Activated naive CD8-positive, alpha-beta T cell treated with anti-CD3 and anti-CD28 coated beads, Interleukin-2, amount 50 U/mL, for 16 hours (primary cell): ENCODE measurements at places on chromosomes 3 and 15.

- DNase-seq = no peak
Observed at GRCh38 chr15:29601811-29602210, 220.5 kb downstream of the TJP1 start.

DNA sequence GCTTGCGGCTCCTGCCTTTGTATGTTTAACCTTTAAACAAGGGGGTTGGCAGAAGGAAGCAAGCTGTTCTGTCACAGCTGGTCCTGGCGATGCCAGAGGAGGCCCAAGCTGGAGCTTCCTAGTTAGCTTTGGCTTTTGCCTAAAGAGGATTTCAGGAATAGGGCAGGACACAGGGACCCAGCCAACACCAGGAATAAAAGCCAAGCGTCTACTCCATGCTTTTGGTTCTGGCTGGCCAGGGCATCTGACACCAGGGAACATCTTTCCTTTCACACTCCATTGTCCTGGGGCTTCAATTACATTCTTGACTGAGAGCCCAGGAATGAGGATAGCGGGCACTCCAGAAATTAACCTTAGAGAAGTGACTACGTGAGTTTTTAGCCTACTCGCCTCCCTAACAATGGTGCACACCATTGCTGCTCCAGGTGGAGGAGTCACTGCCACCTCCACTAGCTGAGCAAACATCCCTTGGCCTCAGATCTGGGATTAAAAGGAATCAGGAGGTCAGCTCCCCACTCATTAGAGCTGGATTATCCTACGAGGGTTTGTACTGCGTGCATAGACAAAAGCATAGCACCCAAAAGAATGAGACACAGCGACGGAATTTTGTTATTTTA, 38.2 kb downstream of the TPM1 start:
- no peak for DNase-seq

DNA sequence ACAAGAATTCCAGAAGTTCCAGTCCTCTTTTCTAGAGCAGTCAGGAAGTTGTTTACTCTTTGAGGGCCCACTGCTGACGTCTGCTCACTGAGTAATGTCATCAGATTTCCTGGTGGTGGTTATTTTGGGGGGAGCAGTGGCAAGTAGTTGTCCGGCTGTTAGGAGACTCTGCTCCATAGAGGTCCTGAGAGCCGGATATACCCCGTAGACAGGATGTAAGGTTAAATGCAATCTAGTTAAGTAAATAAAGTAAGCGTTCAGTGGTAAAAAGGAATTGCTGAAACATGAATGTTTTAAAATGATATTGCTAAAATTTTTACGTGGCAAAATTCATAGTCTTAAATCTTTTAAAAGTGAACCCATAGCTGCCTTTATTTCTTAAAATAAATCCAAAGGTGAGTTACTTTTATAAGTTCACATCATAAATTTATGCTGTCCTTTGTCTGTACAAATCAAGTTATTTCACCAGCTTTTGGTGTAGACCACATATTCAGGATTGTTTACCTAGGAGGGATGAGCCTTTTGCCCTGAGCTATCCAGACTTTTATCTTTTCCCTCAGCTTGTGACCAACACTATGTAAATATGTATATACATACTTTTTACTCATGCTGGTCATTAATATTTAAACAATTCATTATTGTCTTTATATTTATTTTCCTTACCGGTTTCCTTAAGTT, 65.8 kb downstream of the PDE8A start:
- DNase-seq = no peak

GRCh38 chr3:100306695-100307094, 27.9 kb upstream of the NIT2 start:
- no peak for DNase-seq
